NCI-H1105 (cell line): ENCODE measurements at places on chromosomes 4 and X.

GRCh38 chrX:75155447-75155826 is 646 bp downstream of the ABCB7 start:
- no peak for DNase-seq

DNA sequence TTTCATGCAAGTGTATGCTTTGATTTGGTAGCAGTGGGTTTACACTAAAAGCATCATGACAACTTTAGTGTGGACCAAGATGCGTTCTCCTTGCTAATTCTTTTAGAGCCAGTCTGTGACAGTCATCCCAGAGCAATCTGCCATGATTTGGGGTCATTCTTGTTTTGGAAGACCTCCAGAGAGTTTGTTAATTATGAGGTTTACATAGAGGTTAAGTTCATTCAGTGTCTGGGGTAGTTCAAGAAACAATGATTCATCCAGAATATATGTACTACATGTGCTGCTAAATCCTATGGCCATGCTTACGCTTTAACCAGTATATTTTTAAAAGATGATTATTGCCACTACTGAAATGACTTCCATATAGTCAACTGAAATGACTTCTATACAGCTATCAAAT is 328.5 kb upstream of the AGA start:
- no peak for DNase-seq

DNA sequence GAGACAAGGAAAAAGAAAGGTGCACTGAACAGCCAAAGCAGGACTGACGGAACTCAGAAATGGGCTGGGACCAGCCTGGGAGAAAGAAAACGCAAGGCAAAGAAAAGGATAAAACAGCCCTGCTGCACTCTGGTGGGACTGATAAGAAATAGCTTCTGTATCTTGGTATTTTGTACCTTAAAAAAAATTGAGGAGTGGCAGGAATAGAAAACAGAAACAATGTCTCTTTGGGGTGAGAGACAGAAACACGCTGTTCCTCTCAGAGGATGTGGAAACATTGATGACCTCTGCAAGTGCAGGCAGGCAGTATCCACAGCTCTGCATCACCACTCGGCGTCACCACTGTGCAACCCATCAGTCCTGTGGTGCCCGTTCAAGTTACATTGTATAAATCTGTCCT is 152.5 kb upstream of the SPRY1 start:
- no peak for DNase-seq

DNA sequence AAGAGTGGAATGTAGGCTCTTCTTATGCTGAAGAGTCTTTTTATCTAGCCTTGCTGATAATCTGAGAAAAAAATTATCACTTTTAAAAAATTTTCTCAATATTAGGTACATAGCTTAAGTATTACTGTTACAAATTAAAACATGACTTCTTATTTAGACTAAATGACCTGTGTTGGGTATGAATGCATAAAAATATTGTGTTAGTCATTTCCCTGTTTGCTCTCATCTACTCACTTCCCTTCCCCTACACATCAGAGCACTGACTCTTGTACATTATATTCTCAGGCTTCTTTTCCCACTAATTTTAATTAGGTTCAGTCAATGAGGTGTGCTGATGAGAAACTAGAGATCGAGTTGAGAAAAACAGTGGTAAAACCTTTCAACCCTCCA is 881.0 kb downstream of the PCDH18 start:
- no peak for DNase-seq

DNA sequence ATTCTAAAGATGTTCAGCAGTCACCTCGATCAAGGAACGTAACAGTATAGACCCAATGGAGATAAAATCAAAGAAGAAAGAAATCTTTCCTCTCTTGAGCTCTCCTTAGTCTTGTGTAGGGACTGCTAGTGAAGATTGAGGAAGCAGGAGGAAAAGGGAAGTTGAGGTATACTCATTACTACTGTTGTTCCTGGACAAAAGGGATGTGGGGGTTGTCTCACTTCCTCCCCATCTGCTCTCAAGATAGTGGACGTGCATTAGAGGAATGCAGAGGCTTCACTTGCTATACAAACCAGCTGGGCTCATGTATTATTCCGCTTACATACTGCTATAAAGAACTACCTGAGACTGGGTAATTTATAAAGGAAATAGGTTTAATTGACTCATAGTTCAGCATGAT is 208.9 kb upstream of the ARHGEF9 start:
- DNase-seq: no peak

DNA sequence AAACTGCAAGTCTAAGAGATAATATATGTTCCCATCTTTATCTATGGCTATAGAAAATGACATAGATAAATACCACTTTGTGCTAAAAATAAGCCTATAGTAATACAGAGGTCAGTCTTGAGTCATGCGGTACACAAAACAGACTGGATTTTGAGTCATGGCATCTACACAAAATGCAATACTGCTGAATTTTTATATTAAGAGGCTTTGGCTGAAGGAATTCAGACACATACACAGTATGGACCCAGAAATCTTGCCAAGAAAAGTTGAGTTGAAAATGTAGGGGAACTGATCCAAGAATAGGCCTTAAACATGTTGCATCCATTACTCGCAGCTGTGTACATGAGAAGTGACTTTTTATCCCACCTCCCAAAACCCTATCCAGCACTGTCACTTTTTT is 184.4 kb downstream of the TENM3 start:
- DNase-seq: no peak

DNA sequence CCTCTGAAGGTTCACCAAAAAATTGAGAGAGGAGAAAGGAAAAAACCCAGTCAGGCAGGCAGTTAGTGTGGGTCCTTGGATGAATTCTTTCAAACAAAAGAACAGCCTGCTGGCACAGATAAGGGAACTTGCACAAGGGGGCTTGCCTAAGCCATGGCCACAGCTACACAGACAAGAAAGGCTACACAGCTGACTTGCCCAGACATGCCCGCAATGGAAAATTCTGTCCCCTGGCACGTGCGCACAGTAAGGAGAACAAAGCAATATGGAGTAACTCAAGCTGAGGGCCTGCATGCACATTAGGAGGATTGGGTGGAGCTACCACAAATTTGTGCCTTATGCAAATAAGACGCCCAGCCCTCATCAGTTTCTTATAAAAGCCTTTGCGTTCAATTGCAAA is 512.5 kb upstream of the HTR2C start:
- DNase-seq: no peak

- no peak for DNase-seq
These were observed 32.4 kb downstream of the SPANXN4 start for GRCh38 chrX:143058120-143058519.

DNA sequence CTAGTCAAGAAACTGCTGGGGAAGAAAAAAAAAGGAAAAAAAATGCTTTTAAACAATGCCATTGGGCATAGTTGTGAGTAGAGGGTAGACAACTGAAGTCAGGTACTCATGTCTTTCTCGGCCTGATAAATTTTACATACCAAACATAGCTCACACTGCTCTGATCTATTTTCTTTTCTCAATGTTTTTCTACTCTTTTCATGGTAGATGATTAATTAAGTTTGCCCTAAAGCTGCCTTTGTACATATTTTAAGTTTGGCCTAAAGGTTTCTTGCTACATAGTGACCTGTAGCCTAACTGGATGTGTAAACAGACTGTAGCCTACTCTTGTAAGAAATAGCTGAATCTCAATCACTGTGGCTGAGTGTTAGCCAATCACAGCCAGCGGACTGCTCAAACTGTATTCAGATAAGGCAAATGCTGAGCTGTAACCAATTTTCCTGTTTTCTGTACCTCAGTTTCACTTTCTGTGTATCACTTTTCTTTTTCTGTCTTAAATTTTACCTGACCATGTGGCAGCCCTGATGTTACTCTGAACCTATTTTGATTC is 121.0 kb downstream of the PCDH10 start:
- no peak for DNase-seq

DNA sequence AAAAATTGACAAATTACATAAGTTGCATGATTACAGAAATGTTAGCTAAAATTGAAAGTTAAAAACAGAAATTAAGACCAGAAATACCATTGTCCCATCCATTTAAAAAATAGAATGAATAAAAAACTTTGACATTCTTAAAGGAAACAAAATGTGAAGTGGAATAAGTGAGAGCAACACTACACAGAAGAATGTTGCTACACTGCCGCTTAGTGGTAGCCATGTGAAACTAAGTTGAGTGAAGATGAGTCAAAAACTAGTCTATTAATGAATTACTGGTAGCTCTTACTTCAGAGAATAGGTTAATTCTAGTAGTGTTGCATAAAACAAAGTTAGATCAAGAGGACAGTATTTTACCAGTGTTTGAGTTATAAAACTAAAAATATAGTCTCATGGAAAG is 571.0 kb upstream of the KLHL4 start:
- no peak for DNase-seq

DNA sequence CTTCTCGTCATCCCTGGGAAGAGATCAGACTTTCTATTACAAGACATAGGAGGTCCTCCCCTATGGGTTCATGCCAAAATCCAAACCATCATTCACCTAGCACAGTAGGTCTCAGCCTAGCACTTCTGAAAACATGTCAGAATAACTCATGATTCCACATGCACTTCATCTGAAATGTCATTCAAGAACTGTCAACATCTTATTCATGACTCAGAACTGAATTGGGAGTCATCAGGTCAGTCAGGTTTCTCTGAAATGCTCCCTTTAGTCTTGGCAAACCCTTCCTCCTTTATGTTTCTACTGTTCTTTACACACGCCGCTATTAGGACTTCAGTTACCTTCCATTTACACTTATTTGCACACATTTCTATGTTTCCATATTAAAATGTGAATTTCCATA is 67.2 kb downstream of the ANTXR2 start:
- no peak for DNase-seq

DNA sequence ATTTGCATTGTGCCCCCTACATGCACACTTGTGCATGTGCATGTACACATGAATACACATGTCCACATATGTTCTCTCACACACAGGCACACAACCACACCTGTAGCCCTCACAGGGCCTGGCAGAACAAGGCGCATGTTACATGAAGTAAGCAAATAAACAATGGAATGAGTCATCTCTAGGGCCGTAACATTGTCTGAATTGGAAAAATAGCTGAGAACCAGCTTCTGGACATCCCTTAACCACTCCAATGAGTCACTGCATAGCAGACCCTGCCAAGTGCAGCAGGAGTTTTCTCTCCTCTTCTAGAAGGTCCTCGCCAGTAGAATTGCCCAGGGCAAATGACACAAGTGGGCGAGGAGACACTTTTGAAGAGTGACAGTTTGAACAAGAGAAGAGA is 66.1 kb downstream of the MAGEA10 start:
- no peak for DNase-seq

- no peak for DNase-seq
These were observed 2.4 kb downstream of the HNRNPH2 start for GRCh38 chrX:101410461-101410860.

GRCh38 chr4:7485096-7485495 is 50.4 kb upstream of the PSAPL1 start:
- no peak for DNase-seq

- DNase-seq: no peak
These were observed 169.9 kb downstream of the BMPR1B start for GRCh38 chr4:94927696-94928095.

DNA sequence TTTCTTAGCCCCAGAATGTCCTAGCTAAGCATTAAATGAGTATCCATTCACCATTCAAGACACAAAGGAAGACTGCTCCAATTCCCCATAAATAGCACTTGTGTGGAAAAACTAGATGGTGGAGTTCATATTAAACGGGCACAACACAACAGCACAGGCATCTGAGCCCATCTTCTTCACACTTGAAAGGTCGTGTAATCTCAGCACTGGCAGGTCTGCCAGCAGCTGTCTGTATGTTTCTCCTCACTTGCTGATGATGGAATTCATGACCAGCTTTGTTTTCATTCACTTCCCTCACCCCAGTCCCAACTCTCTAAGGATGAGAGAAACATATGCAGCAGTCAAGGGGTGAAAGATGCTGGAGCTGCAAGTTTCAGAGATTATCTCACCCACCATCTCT is 148.7 kb downstream of the AFAP1 start:
- no peak for DNase-seq

DNA sequence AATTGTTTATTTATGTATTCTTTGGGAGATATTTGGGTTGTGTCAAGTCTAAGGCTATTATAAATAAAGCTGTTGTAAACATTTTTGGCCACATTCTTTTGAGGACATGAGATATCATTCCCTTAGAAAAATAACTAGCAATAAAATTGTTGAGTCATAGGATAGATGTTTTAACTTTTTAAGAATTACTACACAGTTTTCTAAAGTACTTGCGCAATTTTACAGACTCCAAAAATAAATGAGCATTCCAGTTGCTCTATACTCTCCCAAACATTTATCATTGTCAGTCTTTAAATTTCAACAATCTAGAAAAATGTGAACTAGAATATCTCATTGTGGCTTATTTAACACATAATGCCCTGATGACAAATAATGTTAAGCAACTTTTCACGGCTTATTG is 189.1 kb upstream of the ADGRL3 start:
- no peak for DNase-seq

DNA sequence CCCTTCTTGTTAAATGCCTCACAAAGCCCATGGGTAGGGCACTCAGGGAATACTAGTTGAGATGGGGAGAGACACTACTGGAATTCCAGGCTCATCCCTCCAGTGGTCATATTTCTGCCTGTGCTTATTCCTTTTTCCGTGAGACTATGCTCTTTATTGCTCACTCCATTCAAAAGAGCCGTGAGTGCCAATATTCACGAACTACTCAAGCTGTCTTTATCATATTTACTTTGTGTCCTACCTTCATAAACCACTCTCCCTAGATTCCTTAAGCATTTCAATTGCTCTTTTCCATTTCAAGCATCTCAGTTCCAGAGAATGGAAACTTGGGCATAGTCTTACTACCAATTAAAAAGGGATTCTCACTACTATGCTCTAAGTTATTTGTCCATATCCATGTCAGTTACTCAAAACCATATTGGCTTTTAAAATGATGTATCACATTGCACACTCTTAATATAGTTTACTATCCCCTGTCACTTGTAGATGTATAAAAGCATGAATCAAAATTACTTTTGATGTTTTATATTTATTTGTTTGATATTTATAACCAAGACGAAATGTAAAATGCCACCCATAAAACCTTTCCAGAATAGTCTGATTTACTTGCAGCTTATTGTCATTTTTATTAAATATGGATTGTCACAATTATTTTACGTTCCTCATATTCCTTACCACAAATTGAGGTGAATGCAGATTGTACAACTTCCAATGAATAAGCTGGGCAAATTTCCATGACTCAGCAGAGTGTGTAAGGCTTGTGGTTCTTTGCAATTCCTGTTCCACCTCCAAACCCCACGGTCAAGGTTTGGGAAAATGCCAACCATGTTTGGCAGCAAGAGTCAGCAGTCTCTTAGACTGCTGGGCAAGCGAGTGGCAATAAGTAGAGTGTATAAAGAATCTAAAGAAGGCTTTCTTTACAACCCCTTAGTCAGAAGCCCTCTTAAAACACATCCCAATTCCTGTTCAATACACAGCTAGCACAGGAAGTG is 24.4 kb downstream of the ENOX2 start:
- peak; percentile 26 for DNase-seq

DNA sequence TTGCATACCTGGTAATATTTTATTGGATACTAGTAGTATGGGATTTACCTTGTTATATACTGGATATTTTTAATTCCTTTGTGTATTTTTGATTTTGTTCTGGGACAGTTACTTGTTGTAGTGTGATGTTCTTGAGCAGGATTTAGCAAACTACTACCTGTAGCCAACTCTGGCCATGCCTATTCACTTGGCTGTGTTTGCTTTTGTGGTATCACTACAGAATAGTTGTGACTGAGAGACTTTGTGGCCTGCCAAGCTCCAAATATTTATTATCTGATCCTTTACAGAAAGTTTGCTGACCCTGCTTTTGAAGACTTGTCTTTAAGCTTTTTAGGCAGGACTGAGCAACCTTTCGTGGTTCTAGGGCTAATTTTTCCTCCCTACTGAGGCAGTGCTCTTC is 17.8 kb downstream of the ZCCHC4 start:
- no peak for DNase-seq

GRCh38 chr4:8024073-8024786 is 84.6 kb upstream of the AFAP1 start:
- DNase-seq: no peak
